Left forelimb (tissue), 1 donor: ENCODE measurements at places on chromosomes 2 and 18.
A peak's percentile ranks its signal among the peaks of the same experiment; 100 is the strongest.

DNA sequence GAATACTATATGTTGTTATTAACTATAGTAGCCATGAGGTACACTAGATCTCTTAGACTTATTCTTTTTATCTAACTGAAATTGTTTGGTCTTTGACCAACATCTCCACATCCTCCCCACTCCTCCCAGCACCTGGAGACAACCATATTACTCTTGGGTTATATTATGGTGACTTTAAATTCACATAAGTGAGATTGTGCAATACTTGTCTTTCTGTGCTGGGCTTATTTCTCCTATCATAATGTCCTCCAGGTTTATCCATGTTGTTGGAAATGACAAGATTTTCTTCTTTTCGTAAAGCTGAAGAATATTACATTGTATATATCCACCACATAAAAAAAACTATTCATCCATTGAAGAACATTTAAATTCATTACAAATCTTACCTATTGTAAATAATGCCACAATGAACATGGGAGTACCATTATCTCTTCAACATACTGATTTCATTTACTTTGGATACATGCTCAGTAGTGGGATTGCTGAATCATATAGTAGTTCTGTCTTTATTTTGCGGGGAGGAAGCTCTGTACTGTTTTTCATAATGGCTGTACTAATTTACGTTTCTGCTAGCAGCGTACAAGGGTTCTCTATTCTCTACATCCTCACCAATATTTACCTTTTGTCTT lies 159.2 kb upstream of the SCN7A start:
- no peak for DNase-seq

DNA sequence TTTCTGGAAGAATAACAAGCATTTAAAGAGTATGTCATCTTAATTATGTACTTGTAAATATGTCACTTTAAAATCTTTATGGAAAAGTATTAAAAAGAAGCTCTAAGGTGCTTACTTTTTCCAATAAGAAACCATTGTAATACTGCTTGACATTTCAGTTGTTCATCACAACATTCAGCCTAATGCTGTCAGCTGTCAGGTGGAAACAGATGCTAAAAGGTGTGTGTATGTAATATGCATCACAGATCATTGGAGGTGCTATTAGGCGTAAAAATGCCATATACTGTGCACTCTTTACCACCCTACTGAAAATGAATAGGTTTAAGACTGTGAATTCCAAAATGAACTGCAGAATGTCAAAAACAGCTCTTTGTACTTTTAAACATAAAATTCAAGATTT lies 40.3 kb downstream of the METTL8 start:
- no peak for DNase-seq

DNA sequence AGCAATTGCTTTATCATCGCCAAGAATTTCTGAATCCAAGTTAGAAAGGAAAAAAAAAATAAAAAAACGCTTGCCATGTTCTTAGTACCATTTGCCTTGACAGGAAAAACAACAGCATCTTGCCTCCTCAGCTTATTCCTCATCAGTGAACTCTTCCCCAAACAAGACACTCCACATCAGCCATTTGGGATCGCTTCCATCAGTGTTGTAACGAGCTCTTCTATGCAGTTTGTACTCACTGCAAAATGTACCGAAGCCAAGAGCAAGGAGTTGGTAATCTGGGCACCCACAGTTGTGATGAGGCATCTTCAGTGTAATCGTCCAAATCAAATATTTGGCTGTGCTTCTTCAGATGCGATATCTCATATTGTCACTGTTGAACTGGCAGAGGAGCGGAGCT lies 503.7 kb downstream of the TMEM182 start:
- no peak for DNase-seq

DNA sequence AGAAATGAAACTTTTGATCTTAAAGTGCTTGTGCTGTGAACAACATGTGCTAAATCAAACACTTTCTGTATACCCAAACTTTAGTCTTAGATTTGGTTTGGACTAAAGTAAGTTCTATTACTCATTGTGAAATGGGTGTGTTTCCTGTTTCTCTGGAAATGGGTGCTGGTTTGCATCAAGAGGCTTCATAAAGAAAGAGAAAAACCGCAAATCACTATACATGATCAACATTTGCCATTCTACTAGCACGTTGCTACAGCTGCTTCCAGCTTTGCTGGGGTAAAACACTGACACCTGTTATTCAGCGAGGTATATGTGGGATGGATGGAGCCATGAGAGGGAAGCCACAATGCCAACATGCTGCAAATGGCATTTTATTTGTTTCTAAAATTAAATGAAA lies 547.0 kb upstream of the ACVR2A start:
- DNase-seq: no peak

DNA sequence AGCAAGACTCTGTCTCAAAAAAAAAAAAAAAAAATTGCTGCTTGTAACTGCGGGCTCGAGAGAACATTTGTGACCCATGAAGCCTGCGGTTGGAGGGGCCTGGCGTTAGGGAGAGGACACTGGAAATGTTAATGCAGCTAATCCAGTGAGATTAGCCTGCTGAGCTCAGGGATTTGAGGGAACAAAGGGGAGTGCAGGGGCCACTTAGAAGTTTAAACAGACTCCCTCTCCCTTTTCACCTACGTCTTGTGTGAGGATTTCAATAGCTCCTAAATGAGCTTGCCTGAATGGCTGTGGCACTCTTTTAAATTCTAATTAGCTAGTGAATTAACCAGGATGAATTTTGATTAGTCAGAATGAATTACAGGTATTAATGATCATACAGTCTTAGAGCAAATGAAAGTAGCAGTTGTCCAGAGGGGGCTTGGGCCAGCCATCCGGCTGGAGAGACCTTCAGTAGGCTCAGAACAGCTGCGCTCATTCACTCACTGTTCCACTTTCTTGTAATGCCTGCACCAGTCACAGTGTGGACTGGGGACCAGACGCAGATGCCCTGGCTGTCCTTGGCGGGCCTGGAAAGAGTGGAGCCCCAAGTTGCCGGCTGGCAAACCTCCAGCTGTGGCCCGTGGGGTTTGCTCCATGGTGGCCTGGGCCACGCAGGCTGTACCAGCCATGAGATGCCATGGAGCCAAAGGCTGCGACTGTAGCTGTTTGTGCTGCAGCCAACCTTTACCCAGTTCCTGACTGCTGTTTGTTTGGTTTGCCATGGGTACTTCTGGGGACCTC lies 20.8 kb downstream of the LDLRAD4 start:
- peak; percentile 63 for DNase-seq

DNA sequence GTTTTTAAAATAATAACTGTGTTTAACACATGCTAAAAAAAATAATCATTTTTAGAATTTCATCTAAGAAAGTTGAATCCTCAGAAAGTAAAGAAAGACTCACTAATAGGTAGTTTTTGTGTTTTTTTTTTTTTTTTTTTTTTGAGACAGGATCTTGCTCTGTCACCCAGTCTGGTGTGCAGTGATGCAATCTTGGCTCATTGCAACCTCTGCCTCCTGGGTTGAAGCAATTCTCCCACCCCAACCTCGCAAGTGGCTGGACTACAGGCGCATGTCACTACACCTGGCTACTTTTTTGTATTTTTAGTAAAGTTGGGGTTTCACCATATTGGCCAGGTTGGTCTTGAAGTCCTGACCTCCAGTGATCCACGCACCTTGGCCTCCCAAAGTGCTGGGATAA lies 7.1 kb downstream of the CKAP2L start:
- no peak for DNase-seq

- DNase-seq: no peak
Observed at GRCh38 chr2:139170406-139170805, 390.2 kb upstream of the NXPH2 start.

DNA sequence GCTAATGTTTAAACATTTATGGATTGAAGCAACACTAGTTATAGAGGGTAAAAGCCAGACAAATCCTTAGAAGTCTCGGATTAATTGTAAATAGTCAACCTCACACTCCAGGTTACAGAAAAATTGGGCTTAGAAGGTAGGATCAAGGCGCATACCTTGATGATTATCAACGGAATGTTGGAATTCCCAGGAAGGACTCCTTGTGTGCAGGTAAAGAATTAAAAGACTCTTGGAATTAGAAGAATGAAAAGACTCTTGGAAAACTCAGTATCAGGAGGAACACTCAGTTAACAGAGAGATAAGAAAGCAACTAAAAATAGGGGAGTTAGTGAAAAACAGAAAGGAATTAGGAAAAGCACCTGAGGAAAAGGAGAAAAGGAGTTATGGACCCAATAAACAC lies 29.3 kb upstream of the EPHA4 start:
- no peak for DNase-seq

DNA sequence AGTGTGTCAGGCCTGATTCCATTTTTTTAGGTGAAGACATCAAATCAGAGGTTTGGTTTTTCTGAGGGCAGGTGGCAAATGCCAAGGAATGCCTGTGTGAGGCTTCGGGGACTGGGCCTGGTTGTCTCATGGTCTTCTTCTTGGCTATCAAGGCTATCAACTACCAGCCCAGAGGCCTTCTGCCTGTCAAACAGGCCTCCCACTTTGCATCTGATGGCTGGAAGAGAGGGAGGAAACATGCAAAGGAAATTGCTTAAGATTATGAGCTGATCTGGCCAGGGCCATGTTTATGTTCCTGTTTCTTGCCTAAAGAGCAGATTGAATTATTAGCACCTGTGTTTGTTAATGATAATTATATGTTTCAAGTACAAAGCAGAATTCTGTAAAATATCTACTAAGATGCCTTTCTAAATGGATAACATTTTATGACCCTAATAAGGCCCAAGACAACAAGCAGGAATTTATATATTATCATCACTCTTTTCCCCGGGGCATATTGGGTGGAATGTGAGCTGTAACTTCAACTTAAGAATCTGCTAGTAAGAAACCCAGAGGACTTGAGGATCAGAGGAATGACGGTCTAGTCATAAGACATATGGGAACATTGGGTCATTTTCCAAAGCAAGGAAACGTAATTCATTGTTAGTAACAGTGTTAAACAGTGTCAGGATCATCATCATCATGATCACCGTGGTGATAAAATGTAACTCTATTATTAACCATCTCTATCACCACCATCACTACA lies 123.2 kb downstream of the LYPD6B start:
- no peak for DNase-seq

DNA sequence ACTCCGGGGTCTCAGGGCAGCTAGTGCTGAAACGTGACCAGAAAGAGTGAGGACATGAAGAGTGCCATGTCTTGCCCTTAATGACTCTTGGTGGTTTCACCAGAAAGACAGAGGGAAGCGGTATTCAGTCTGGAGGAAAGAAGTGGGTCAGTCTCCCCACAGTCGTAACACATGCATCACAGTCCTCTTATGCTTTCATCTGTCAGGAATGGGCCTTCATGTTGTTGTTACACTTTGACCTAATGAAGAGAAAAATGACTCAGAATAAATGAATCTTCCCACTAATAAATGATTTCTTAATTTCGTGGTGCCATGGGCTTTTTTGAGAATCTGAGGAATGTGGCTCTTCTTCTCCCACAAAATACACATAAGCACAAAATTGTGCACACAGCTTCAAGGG lies 103.2 kb downstream of the SLC8A1 start:
- DNase-seq: no peak

DNA sequence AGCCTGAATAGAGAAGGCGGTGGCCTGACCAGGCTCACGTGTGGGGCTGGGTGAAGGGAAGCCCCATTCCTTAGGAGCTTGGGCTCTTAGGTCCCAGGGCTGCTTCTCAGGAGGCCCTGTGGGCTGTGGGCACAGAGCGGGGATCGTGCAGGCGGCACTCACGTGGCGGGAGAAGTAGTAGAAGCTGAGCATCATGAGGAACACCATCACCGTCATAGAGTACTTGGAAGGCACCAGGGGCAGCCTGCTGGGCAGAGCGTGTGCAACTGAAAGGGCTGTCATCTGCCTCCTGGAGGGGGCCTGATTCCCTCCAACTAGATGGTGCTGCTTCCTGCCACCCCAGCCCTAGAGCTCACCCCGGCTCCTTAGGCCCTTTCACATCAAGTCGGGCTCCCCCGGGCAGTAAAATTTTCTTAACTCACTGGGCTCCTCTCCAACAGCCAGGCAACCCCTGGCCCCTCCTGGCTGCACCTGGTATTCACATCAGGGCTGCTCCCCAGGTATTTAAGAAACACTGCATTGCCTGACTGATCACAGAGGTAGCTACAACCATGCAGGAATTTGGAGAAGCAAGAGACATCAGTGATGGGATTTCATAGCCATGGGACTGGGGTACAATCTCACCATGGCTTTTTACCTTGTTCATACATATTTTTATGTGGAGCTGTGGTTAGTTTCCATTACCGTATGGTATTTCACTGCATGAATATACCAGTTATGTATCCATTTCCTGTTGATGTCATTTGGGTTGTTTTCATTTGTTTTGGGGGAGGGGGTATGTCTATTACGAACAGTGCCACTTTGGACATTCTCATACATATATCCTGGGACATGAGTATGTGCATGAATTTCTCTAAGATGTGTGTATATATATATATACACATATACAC lies 32.9 kb downstream of the CENPO start:
- DNase-seq: peak; percentile 53

- no peak for DNase-seq
Observed at GRCh38 chr2:239101807-239102206, 253.9 kb downstream of the TWIST2 start.

GRCh38 chr2:64398516-64399129 lies 55.3 kb upstream of the LGALSL start:
- no peak for DNase-seq

- DNase-seq: no peak
Observed at GRCh38 chr2:189104934-189105333, 74.6 kb downstream of the COL5A2 start.

DNA sequence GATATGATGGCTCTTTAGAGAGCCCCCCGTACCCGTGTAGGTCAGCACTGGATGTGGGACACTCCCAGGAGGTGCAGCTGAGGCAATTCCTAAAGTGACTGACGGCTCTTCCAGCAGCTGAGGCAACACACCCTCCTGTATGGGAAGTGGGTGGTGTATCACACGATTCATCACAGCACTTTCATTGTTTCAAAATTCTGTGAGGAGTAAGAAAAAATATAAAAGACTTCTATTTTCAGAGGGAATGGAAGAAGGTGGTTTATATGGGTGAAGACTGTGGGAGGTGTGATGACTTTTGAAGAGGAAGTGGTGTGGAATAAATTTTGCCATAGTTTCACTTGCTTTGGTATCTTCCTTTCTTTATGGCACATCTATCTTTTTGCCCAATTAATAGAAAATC lies 22.3 kb downstream of the QPCT start:
- no peak for DNase-seq

DNA sequence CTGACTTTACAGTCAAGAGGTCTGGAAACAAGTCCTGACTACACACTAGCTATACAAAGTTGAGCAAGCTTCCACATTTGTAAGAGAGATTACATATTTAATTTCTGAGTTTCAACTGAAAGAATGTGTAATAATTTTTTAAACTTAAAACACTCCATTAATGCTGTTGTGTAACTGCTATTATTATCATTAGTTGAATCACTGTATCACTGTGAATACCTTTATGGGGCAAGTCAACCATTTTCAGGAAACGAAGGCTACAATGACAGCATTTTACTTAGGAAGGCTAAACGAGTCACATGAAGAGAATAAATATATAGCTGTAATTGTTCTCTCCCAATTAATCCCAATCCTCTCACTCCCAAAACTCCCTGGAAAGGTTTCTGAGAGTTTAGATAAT lies 46.3 kb downstream of the TRIP12 start:
- DNase-seq: no peak

DNA sequence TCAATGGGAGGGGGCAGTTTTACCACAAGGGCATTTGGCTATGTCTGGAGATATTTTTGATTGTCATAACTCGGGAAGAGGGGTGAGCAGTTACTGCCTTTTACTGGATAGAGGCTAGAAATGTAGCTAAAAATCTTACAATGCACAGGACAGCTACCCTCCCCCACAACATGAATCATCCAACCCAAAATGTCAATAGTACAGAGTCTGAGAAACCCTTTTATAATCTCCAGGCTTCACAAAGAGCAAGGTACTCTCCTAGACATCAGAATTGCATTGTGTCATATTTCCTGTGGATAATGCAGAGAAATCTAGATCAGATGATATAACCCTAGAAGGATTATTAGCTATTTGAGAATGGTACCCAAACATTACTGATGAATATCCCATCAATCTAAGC lies 277.1 kb upstream of the NRP2 start:
- no peak for DNase-seq
